ENCODE measurements at places on chromosomes 5 and 9. TPM values are rescaled to one million over a fixed set of nuclear protein-coding genes. Genes with fewer than 3 reads are reported as not detected.

GRCh38 chr9:91320299-91320698, 41.4 kb downstream of the AUH start:
- no peak for DNase-seq

GRCh38 chr9:70590315-70590677, 175.8 kb upstream of the KLF9 start:
- DNase-seq = no peak

- no peak for DNase-seq
Observed at GRCh38 chr9:121898856-121899255, 194.3 kb downstream of the TTLL11 start.

Gene DMRT2
- total RNA-seq = not detected

Gene GFI1B
- not detected for total RNA-seq

Measured in renal cortical epithelial cell (primary cell).